AG04450 (cell line): ENCODE measurements at places on chromosomes 7 and 10.
A peak's percentile ranks its signal among the peaks of the same experiment; 100 is the strongest.

DNA sequence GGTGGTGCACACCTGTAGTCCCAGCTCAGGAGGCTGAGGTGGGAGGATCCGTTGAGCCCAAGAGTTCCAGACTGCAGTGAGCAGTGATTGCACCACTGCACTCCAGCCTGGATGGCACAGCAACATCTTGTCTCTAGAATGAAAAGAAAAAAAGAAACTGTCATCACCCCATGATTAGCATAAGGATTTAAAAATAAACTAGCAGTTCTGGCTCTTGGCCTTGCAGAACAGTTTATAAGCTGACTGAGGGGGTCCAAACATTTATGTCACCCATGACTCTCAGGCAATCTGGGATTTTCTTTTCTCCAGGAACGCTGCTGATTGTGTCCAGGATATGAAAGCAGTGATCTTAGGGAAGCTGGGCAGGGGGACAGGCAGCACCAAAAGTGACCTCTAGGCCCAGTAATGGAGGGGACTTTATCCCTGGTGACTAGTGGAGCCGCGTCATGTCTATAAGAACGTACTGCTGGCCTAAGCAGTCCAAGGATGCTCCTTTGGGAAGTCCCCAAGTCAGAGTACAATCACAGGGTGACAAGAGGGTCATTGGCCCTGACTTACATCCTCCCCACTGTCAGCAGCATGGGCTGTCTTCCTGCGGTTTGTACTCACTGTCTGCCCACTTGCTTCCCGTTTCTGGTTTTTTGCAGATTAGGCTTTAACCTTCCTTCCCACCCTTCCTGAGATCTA, 177.4 kb downstream of the ARHGAP12 start:
- DNase-seq = no peak

GRCh38 chr10:110797416-110797815, 74.3 kb upstream of the PDCD4 start:
- DNase-seq = no peak

GRCh38 chr7:151032936-151033863, 5.0 kb downstream of the ABCB8 start:
- DNase-seq = no peak

GRCh38 chr10:72951760-72952159, 2.8 kb downstream of the PLA2G12B start:
- DNase-seq = no peak

GRCh38 chr7:99782012-99782953, 1.7 kb downstream of the CYP3A4 start:
- DNase-seq = no peak

DNA sequence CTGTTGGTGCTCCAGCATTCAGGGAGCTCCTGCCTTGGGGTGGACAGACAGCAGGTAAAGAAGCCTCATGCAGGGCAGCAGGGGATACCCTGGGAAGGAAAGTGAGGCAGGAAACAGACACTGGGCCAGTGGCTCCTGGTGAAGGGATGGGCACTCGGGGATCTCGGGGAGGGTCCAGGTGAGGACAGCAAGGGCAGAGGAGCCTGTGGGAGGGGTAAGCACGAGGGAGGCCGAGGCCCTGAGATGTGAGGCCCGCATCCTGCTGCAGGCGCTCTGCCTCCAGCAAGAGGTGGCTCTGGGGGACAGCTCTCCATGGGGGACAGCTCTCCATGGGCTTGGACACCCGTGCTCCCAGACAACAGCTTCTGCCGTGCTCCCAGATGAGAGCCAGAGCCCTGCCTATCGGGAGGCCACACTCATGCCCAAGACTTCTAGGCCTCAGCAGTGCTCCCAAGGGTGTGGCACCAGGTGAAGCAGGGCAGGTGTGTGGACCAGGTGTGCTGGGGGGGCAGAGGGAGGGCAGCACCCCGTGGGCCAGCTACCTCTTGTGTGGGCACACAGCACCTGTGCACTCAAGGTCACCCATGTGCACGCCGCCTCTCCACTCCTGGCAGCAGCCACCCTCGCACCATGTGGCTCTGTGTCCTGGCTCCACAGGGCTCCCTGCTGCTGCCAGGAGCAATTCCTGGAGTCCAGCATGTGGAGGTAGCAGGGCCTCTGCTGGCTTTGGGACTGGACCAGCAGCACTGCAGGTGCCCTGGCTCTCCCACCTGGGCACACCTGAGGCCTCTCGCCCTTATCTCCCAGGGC, 93.6 kb upstream of the INSIG1 start:
- DNase-seq = no peak

- no peak for DNase-seq
These were observed 61.0 kb upstream of the RNF32 start for GRCh38 chr7:156579566-156579965.

GRCh38 chr7:18936265-18936664, 181.2 kb downstream of the TWIST1 start:
- DNase-seq = no peak

- no peak for DNase-seq
These were observed 33.4 kb upstream of the C1GALT1 start for GRCh38 chr7:7148798-7149481.

- DNase-seq = no peak
These were observed 219.8 kb downstream of the MAD1L1 start for GRCh38 chr7:2012981-2013380.

GRCh38 chr7:21587139-21587784, 44.4 kb downstream of the DNAH11 start:
- DNase-seq = no peak

DNA sequence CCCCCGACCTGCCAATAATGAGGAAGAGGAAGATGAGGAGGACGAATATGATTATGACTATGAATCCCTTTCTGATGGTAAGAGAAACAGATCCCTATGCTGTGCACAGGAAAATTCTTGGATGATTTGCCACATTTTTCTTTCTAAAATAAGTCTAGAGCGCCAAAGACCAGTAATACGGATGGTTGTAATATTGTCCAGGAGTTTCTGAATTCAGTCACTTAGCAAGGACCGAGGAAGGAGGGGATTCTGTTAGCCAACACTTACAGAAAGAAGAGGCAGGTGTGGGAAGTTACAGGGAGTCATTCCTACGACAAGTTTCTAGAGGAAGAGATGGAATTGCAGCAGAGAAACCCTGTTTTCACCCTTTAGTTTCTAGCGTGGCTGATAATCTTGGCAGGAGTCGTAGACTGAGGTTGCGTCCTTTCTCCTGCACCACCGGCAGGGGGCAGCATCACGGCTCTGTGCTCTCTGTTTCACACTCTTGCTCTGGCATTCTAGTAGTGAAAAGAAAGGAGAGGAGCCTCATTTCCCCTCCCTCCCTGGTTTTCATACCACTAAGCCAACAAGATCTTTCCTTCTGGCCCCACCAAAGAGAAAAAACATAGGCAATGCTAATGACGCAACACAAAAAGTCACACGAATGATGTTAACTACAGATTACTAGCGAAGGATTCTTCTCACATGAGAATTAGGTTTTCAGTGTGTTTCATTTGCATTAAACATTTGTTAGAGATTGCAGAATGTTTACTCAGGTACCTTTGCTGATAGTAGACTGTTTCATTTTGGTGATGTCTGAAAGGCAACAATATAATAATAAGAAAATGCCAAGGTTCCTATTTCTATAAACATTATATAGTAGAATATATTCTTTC, 82.7 kb downstream of the NOC3L start:
- no peak for DNase-seq

DNA sequence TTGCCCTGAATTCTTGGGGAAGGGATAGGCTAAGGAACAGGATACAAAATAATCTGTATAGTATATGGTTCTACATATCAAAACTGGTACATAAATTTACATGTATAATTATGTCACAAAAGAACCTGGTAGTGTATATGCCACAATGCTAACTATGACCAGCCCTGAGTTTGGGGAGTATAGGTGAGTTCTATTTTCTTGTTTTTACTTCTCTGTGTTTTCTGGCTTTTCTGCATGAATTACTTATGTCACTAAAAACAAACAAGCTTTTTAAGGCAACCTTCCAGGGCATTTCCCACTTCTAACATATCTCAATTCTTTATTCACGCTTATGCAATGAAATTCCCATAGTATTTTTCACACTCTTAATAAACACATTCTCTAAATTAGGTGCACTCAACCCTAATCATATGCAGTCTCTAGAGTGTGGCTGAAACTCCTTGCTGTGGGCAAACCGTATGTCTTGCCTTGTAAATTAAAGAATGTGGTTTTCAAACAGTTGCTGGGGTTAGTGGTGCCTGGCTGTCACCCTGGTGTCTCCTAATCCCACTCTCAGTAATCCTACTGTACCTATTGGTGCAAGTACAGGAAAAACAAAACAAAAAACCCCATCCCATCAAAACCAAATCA, 14.0 kb upstream of the INSIG1 start:
- no peak for DNase-seq

GRCh38 chr7:106668861-106669524, 8.0 kb upstream of the CCDC71L start:
- DNase-seq = no peak

GRCh38 chr7:1546909-1547776, 8.9 kb downstream of the TMEM184A start:
- DNase-seq = no peak

GRCh38 chr7:45701701-45702510, 127.7 kb downstream of the ADCY1 start:
- DNase-seq = no peak

DNA sequence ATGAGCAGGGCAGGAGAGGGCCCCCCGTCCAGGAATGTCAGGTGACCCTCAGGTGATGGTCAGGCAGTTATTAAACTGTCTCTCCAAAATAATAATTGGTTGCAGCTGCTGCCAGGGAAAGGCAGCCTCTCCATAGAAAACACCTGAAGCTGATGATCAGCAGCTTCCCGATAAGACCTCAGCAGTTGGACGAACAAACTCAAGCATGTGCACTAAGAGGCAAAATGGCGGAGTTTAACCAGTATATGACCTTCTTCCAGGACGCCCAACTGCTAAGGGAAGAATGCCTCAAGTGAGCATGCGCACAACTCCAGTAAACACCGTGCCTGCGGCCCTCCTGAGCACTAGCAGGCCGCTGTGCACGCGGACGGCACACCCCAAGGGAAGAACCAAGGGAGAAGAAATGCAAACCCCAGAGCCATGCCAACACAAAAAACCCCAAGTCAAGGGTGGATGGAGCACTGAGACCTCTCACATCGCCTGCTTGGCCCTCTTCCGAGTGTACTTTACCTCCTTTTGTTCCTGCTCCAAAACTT, 38.9 kb upstream of the ADARB2 start:
- DNase-seq = no peak

DNA sequence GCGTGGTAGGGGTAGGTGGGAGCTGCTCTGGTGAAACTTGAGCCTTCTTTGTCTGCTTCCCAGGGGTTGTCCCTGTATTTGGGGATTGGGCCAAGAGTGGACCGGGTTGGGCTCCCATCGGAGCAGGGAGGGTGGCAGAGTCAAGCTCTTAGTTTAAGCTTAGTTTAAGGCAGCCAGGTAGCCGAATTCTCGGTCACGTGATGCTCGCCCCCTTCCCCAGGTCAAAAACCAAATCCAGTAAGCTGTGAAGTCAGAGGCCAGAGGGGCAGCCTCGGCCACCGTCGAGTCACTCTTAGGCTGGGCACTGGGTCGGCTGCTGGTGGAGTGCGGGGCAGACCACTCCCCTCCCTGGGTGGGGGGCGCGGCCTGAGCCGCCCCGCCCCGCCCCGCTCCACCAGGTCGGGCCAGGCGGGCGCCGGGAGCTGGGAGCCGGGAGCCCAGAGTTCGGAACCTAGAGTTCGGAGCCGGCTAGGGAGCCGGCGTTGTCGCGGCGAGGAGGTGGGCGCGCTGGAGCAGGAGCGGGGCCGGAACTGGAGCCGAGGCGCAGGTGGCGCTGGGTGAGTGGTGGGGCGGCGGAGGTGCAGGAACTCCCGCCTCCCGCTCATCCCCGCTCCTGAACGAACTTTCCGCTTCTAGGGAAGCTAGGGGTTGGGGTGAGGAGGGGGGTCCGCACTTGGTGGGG, 2.8 kb upstream of the LZTS2 start:
- DNase-seq = no peak

DNA sequence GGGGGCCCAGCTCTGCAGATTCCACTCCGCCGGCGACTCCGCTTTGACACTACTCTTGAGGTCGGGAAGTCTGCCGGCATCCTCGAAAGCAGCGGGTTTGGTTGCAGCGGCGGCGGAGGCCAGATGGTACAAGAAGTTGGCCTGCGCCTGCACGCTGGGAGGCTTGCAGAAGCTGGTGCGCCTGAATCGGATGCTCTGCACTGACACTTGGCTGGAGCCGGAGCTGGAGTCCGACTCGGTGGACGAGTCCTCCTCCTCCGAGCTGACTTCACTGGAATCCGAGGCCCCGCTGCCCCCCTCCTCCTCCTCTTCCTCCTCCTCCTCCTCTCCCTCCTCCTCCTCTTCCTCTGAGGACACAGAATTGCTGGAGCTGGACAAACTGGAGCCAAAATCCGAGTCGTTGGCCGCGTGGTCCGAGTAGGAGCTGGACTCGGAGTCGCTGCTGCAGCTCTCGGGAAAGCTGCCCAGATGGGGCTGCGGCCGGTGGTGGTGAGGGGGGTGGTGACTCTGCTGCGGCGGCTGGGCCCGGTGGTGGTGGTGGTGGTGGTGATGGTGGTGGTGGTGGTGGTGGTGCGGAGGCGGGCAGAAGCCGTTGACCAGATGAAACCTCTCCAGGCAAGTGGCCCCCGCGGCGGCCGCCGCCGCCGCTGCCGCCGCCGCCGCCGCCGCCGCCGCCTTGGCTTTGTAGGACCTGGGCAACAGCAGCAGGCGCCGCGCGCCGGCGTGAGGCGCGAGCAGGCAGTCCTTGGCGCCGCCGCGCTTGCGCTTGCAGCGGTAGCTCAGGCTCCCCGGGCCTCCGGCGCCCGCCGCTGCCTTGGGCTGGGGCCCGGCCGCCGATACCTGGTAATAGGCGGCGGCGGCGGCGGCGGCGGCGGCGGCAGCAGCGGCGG, 9.0 kb downstream of the SKIDA1 start:
- DNase-seq = no peak

GRCh38 chr10:23094786-23095403, 484 bp upstream of the MSRB2 start:
- DNase-seq = no peak

- DNase-seq = no peak
These were observed 77.9 kb upstream of the RHOBTB1 start for GRCh38 chr10:61021926-61022325.

GRCh38 chr7:27118580-27118979, 12.0 kb downstream of the HOXA4 start:
- DNase-seq = no peak

- peak; percentile 79 for DNase-seq
These were observed 74.3 kb downstream of the SAMD9 start for GRCh38 chr7:93043385-93043985.

DNA sequence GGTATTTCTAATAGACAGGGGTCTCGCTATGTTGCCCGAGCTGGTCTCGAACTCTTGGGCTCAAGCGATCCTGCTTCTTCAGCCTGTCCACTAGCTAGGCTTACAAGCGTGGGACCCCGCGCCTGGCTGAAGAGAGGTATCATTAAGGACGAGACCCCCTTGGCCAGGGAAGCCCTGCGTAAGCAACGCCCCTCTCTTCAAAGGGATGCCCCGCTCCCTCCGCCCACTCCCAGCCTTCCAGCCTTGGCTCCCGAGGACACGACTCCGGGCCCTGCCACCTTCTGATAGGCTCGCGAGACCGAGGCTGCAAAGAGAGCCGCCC, 220 bp upstream of the ZKSCAN5 start:
- DNase-seq = no peak
